ENCODE measurements at places on chromosomes 3 and 15.

DNA sequence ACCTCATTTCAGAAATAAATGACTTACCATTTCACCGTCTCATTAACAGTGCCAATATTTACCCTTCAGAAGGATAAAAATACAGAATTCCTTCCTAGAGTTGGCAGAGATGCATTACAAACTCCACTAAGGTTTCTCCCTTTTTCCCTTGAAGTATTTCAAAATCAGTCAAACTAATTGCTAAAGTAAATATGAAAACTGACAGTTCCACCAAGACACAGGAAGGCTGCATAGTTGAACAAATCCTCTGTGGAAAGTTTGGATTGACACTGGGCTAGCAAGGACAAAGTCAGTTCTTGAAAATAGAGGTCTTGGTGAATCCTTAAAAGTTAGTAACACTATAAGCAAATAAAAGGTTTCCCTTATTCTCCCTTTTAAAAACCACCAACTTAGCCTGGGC, 34.5 kb downstream of the DCP1A start:
- DNase-seq: no peak

GRCh38 chr3:146557745-146558144, 13.3 kb upstream of the PLSCR1 start:
- no peak for DNase-seq

DNA sequence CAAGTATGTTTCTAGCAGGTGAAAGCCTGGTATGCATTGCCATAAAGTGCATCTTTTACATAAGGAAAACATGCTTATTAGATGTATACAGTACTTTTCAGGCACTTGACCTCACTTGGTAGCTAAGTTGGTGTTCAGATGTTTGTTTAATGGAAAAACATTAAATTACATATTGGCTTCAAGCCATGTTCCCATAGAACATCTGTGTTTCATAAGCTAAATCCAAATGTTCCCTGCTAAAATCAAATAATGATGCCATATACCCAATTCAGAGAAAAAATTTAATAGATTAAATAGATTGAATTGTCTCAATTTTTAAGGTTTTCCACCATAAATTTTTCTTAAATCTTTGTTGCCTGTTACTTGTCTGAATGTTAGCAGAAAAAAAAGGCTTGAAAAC, 19.1 kb upstream of the RPL22L1 start:
- DNase-seq: no peak

DNA sequence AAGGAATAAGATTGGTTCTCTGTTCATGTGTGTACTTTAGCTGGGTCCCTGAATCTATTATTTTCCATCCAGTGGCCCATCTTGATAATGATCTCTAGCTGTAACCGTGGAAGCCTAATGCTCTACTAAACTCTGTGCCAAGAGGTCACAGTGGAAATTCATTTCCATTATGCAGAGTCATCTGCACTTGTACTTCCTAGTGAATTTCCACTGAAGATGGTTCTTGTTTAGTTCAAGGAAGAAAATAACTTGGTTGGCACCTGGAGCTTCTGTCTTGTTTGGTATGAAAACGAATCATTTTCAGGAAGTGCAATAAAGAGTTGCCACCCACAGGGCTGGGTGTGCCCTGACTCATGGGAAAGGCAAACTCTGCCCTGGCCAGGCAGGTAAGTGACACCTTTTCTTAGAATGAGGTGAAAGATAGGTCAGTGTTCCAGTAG, 10.3 kb downstream of the LPP start:
- DNase-seq: no peak

DNA sequence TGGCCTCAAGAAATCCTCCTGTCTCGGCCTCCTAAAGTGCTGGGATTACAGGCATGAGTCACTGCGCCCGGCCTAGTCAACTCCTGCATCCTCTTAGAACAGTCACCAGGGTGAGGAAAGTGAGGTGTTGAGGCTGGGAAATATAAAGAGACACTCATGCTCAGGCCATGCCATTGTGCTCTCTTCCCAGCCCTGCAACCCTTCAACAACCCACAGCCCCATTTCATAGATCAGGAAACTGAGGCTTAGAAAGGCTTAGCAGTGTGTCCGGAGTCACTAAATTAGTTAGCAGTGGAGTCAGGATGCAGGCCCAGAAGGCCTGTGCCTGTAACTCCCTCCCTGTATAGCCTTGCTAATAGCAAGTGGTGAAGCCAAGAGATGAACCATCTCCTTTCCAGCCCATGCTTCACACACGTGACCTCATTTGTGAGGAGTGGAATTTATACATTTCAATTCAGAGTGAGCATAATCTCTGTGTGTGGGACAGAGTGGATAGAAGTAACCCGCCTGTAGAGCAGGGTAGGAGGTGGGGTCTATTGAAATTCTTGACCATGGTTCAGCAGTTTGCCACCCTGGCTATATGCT, 51.7 kb upstream of the USP3 start:
- DNase-seq: no peak

DNA sequence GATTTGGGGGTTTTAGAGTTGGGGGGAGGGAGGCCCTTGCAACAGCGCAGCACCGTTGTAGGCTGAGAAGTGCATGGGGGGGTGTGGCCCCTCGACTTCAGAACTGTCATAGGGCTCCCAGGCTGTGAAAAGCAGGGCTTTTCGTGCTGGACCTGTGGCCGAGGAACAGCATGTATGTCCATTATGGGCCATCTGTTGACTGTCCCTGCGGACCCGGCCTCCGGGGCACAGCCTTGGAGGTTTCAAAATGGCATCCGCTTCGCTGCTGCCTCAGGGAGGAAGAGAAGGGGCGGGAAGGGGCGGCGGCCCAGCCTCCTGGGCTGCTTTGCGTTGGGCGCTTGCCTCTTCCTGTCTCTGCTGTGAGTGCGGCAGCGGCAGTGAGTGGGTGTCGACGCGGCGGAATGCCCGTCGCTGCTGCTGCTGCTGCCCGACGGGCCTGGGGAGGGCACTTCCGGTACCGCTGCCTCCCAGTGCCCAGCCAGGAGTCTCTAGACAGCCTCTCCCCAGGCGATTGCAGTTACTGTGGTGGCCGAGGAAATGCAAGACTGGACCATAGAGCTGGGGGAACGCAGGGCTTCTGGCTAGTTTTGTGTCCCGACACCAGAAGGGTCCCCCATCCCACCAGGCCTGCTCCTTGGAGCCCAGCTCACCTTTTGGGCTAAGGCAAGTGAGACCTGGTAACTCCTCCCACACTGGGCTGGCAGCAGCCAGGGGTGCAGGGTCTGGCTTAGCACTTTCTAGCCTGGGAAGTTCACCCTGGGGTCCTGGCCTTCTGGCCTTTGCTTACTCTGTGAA, 1.9 kb downstream of the GNAI2 start:
- DNase-seq: peak; percentile 52

DNA sequence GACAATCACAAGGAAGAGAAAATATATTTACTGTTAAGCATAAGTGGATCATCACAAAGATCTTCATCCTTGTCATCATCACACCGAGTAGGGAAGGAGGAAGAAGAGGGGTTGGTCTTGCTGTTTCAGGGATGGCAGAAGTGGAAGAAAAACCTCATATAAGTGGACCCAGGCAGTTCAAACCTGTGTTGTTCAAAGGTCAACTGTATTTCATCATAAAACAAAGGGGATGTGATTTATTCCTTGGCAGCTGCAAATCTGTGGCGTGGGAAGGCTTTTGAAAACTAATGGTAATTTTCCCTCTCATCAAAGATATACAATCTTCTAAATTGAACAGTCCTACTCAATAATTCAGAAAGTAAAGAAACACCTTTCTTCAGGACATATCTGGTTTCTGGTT, 129.9 kb upstream of the ABI3BP start:
- DNase-seq: no peak

DNA sequence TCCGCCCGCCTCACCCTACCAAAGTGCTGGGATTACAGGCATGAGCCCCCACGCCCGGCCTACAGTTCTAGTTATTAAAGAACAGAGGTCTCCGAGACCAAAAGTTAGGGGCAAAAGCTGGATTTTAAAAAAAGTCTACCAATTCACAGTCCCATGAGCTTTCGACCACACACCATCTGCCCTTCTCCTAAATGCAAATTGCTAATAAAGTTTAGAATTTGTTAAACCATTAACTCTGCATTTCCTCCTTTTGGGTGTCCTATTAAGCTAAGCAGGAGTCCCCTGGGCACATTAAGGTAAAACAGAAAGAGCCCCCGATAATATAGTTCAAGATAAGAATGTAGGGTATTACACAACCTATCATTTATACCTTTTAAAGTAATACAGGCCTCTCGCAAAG, 322.7 kb downstream of the FOXP1 start:
- DNase-seq: no peak

GRCh38 chr15:66161108-66161507, 92.4 kb downstream of the MEGF11 start:
- no peak for DNase-seq

GRCh38 chr3:44339181-44340057, 853 bp downstream of the TCAIM start:
- DNase-seq: no peak

- DNase-seq: no peak
Measured at GRCh38 chr3:155640098-155640497, 104.8 kb downstream of the PLCH1 start.

DNA sequence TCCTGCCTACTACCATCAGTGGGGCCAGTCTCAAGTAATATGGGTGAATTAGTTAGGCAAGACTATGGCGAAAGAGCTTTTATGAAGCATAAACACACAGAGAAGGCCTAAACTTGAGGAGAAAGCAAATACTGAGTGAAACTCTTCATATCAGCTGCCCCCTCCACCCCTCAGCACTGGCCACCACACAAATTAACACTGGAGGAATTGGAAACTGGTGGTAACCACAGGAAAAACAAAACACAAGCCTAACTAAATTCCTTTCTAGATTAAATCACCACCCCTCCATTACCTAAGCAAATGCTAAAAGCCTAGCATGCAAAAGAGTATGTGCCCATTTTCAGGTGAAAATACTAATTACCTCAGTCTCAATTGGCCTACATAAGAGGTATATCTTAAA, 774.7 kb upstream of the NECTIN3 start:
- peak; percentile 10 for DNase-seq

DNA sequence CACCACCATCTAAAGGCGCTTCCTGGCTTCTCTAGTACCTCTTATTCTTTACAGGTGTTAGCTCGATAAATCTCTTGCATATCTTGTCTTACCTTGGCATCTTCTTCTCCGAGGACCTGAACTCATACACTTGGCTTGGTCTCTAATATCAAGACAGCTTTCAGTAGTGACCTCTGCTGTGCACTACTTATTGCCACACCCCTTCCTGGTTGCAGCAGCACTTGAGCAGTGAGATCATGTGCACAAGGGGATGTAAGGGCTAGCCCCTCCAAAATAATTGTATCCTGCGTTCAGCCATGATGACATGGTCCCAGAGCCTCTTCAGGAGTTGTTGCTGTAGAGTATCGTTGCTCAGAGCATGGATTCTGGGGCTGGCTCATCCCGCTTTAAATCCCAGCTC, 1.3 kb upstream of the PLA1A start:
- DNase-seq: no peak

- DNase-seq: no peak
Measured at GRCh38 chr3:66317750-66318376, 97.1 kb downstream of the SLC25A26 start.

- DNase-seq: no peak
Measured at GRCh38 chr3:17771177-17772017, 29.0 kb upstream of the TBC1D5 start.

- DNase-seq: no peak
Measured at GRCh38 chr3:174436367-174436766, 422.8 kb upstream of the NAALADL2 start.

DNA sequence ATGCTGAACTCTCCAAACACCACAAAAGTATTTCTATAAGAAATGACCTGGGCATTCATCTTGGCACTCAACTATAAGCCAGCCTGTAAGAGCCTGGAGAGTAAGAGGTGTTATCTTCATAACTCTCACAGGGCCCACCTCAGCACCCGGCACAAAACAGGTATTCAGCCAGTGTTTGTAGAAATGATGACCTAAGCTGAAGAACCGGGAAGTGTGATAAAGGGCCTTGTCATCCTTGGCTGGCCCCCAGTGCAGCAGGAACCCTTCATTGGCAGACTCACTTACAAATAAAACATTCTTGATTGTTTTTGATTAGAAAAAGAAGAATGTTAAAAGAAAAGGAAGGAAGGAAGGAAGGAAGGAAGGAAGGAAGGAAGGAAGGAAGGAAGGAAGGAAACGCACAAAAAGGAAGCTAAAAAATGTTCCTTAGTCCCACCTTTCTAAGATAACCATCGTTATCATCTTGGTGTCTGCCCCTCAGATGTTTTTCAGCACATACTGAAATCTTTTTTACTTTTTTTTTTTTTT, 52.1 kb downstream of the DAPK2 start:
- DNase-seq: no peak

GRCh38 chr3:181622365-181622764, 89.4 kb upstream of the SOX2 start:
- DNase-seq: no peak

DNA sequence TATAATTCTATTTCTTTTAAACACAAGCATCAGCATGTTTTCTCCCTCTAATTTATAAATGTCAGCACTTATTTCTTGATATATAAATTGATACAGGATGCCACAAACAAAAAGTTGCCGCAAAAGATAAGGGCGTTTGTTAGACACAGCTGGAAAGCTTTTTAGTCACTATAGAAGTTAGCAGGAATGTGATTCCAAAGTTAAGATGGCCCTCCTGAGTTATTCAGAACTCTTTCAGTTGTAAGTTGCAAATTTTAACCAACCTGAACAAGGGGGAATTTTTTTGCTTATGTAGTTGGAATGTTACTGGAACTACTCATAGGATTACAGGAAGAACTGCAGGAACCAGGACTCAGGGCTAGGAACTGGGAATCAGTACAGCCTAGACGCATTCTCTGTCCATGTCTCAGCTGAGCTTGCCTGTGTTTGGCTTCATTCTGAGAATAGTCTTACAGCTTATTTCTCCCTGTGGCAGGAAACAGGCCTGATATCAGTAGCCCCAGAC, 166.3 kb downstream of the VGLL4 start:
- DNase-seq: peak; percentile 47

GRCh38 chr3:115861166-115861733, 237.9 kb downstream of the GAP43 start:
- DNase-seq: no peak

- DNase-seq: no peak
Measured at GRCh38 chr3:57079474-57079831, 19.0 kb downstream of the SPATA12 start.

- DNase-seq: no peak
Measured at GRCh38 chr15:94145046-94145445, 86.3 kb upstream of the MCTP2 start.

DNA sequence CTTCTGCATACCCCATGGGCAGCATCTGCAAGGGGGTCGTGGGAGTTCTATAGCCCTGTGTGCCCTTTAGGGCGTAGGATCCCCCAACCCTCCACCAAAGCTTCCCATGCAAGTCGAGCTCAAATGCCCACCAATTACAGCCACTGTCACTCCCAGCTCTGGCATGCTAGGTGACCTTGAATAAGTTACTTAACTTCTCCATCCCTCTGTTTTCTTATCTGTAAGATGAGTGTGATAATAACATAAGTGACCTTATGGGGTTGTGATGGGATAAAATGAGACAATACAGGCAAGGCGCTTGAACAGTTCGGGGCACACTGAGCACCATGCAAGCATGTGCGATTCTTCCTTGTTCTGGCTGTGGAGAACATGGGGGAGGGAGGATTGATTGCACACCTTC, 74.8 kb upstream of the POMGNT2 start:
- no peak for DNase-seq

GRCh38 chr3:122800706-122801237, 5.9 kb downstream of the SLC49A4 start:
- no peak for DNase-seq

GRCh38 chr15:48313216-48313615, 18.0 kb upstream of the DUT start:
- no peak for DNase-seq
